Stimulated activated CD4-positive, alpha-beta T cell treated with anti-CD3 and anti-CD28 coated beads, Interleukin-1b, Interleukin-23, amount 100 ng/mL, for 48 hours (primary cell): ENCODE measurements at places on chromosomes 4 and X.

DNA sequence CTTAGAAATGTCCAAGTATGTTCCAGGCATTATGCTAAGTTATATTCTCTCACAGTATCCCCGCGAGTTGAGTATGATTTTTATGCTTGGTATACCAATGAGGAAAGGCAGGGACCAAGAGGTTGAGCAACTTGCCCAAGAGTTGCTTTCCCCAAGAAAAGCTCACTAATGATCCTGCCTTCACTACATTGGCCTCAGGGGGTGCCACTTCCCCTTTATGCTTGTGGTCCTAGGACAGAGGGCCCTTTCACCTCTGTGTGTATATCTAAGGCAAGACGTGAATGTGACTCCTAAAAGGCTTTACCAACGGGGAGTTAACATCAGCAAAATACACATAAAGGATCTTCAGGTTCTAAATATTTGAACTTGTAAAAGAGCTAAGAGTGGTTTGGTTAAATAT, 164.4 kb upstream of the CPEB2 start:
- no peak for DNase-seq

DNA sequence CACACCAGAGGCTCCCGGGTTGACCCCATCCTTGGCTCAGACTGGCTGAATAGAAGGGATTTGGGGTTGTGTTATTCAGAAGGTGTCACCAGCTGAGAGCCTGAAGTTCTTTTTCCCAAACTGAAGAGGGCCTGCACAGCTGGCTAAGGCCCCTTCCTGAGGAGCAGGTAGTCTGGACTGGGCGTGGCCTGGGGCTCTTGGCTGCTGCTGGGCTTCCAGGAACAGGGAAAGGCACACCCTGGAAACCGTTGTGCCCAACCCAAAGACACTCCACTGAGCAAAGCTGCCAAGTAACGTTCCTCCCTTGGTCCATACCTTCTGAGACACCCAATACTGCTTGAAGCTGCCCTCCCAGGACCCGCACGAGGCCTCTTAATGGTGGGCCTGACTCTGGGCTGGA, 8.3 kb upstream of the CXCR3 start:
- DNase-seq: no peak

DNA sequence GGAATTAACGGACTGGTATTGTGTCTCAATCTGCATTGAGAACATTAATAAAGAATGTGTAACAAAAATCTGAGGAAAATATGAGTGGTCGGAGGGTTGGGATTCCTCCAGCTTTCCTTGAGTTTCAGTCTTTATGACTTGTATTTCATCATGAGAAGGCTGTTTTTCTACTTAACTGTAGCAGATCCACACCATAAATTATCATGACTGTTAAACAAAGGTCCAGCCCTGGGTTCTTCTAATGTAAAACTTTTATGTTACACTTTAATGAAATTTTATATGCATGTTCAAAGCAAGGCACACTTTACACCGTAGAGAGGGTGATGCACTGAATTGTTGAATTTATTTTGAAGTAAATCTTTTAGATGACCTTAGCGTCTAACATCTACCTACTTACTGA, 7.0 kb downstream of the AFF2 start:
- DNase-seq: no peak

GRCh38 chr4:163194593-163194992, 27.9 kb upstream of the NAF1 start:
- DNase-seq: no peak

GRCh38 chr4:40587351-40587750, 42.3 kb downstream of the RBM47 start:
- DNase-seq: no peak

DNA sequence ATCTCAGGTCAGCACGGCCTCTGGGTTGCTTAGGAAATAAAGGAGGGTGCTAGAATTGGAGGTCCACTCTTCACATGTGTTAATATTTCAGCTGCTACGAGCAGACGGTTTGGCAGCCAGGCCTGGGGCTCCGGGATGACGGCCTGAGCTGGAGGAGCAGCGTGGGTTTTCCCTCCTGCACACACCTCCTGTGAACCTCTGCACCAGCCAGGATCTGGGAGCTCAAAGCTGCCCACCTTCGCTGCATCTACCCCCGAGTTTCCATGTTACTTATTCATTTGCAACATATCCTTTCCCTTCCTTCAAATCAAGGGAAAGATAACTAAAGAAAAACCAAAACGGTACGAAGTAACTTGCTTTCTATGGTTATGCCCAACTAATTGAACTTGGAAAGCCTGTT, 13.6 kb downstream of the STOX2 start:
- no peak for DNase-seq

DNA sequence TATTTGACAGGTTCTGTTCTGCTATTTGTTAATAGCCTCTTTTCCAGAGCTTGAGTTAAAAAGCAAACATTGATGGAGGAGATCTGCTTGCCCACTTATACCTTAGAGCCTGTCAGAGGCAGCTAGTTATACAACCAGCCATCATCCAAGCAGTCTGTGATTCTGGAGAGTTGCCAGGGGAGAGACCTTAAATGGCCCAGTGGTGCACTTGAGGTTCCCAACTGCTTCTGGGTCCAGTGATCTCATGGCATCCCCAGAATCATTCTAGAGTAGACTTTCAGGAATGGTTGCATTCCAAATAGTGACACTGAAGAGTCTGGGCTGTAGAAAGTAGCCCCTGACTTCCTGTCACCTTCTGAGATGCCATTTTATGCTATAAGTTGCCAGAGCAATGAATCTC, 160.7 kb downstream of the FHIP1A start:
- no peak for DNase-seq

GRCh38 chrX:11672213-11672612, 6.5 kb upstream of the ARHGAP6 start:
- no peak for DNase-seq

DNA sequence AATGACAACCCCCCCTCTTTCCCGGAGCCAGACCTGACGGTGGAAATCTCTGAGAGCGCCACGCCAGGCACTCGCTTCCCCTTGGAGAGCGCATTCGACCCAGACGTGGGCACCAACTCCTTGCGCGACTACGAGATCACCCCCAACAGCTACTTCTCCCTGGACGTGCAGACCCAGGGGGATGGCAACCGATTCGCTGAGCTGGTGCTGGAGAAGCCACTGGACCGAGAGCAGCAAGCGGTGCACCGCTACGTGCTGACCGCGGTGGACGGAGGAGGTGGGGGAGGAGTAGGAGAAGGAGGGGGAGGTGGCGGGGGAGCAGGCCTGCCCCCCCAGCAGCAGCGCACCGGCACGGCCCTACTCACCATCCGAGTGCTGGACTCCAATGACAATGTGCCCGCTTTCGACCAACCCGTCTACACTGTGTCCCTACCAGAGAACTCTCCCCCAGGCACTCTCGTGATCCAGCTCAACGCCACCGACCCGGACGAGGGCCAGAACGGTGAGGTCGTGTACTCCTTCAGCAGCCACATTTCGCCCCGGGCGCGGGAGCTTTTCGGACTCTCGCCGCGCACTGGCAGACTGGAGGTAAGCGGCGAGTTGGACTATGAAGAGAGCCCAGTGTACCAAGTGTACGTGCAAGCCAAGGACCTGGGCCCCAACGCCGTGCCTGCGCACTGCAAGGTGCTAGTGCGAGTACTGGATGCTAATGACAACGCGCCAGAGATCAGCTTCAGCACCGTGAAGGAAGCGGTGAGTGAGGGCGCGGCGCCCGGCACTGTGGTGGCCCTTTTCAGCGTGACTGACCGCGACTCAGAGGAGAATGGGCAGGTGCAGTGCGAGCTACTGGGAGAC, 1.6 kb downstream of the PCDH10 start:
- DNase-seq: peak; percentile 2

GRCh38 chr4:174663216-174663615, 140.9 kb upstream of the HPGD start:
- no peak for DNase-seq

DNA sequence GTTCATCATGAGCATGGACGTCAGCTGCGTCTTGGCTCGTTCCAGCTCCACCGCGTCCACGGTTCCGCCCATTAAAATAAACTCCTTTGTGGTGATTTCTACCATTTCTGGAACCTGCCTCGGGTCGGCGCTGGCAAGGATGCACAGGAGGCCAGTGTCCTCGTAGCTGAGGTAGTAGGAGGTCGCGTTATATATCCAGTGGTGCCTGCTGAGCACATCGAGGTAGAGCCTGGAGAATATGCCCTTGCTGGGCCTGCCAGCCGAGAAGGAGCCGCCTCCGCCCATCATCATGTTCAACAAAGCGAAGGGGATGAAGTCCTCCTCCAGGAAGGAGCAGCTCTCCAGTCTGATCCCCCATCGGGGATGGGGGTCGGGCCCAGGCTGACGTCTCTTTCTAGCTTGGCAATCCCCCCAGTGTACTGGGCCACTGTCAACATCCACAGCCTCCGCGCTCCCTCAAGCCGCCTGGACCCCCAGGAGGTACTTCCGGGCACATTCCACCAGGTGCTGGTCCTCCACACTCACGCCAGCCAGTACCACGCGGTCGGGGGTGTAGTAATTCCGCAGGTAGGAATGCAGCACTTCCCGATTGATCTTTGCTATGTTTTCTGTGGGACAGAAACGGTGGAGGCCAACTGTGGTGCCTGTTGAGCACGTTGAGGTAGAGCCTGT, 120.9 kb upstream of the GRID2 start:
- DNase-seq: no peak

DNA sequence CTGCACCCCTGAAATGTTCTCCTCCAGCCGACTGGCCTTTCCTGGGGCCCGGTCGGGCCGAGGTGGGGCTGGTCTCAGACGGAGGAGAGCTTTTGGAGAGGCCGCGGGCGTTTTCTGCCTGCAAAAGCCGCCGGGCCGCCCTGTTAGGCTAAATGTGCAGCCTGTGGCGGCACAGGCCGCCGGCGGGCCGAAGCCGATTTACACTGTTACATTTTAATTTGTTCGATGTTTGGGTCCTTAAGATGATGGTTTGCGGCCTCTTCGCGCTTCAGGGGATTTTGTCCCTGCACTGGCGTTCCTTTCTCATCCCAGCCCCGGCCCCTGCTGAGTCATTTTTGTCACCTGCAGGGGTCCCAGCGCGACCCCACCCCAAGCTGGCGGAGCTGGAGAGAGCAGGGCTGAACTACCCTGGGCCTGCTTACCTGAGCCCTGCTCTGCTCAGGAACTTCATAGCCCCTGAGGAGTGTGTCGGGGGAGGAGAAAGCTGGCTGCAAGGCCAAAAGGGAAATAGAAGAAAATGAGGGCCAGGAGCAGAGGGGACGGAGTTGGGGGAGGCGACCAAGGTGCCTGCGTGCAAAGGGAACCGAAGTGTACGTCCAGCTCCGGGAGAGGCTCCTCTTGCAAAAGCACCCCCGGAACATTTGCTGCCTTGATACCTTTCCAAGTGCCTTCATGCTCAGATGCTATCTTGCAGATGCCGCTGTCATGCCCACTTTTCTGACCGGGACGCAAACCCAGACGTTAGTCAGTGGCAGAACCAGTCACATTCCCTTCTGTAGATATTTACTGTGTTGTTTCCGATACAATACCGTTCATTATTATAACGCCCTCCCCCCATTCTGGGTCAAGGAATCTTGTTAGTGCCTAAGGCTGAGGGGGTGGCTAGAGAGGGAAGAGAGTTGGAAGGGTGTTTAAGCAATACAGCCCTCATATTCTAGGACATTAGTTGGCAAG, 977 bp upstream of the RBBP7 start:
- no peak for DNase-seq

GRCh38 chr4:11312389-11312788, 116.3 kb downstream of the HS3ST1 start:
- no peak for DNase-seq

DNA sequence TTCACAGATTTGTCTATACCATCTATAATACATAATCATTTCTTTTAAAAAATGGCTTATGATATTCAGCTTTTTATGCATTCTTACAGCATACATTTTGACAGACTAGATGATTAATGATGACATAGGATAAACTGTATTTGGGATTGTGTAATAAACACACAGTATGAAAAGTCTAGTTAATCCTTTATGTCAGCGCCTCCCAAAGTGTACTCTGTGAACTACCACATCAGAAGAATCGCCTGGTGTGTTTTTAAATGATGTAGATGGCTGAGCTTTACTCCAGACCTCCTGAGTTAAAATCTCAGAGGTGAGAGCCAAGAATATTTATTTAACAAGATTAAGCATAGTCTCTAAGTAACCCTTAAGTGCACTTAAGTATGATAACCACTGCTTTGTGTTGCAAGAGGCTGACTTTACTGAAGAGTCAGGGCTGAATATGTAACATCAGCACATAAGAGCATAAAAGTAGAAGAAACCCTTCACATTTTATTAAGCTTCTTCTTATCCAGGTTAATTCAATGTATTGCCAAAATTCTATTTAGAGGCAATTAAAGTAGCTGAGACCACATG, 104.2 kb downstream of the ANK2 start:
- DNase-seq: no peak

DNA sequence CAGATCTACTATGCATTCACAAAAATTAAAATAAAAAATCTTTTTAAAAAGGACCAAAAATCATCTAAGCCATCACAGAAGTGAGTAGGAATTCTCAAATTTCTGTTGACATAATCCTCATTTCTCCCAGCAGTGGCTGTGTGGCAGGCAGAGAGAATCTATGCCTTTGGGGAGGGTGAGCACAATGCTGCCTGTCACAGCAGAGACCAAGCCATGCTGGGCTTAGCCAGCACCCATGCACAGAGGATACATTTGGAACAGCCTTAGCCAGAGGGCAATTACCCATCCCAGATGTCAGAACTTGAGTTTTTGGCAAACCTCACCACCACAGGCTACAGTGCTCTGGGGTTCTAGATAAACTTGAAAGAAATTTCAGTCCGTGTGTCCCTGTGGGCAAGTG, 1274.8 kb upstream of the ADGRL3 start:
- DNase-seq: no peak

GRCh38 chrX:42710452-42710851, 67.5 kb downstream of the PPP1R2C start:
- no peak for DNase-seq
